ENCODE measurements at places on chromosomes 4 and X.

- DNase-seq, result no peak
These were observed 92.2 kb upstream of the PGRMC2 start for GRCh38 chr4:128379860-128380259.

DNA sequence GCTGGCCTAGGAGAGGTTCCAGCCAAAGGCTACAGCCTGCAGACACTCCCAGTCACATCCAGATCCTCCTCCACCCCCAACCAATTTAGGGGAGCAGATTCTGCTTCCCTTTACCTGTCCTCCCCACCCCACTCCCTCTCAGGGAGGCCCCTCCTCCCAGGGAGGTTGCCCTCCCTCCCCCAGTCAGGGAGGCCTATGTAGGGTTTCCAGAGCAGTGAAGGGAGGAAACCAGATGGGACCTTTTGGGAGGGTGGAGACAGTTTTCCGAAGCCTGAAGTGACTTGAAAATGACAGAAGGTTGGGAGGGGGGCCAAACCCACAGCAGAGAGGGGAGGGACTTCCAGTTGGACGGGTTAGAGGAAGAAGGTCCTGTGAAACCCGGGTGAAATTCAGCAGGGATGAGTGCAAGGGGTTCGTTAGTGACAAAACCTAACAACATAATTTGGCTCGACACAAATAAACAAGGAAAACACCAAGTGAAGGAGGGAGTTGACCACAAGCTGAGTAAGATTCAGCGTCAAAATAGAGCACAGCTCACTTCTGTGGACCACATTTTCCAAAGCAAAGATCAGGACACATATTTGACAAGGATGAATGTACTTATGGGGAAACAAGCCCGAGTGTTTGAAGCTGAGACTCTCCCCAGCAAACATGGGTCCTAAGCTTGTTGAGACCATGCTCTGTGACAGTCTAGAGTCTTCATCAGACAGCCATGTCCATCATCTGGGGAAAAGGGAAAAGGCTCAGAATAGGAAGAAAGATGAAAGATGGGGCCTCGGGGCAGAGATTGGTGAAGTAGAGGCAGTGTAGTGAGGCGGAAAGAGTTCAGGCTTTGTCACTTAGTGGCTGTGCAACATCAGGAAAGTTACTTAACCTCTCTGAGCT, 46.4 kb downstream of the PRPS1 start:
- no peak for DNase-seq

- DNase-seq, result no peak
These were observed 20.5 kb downstream of the RAB40A start for GRCh38 chrX:103498786-103499185.

- no peak for DNase-seq
These were observed 417.7 kb upstream of the GALNT7 start for GRCh38 chr4:172750910-172751309.

- no peak for DNase-seq
These were observed 149.3 kb upstream of the SLC4A4 start for GRCh38 chr4:71189471-71189870.

- no peak for DNase-seq
These were observed 31.1 kb downstream of the RAP2C start for GRCh38 chrX:132188175-132188574.

Data from activated T-cell treated with anti-CD3 and anti-CD28 coated beads, Interleukin-2, amount 50 U/mL, for 24 hours (primary cell).